ENCODE measurements at places on chromosomes 5 and 9.

DNA sequence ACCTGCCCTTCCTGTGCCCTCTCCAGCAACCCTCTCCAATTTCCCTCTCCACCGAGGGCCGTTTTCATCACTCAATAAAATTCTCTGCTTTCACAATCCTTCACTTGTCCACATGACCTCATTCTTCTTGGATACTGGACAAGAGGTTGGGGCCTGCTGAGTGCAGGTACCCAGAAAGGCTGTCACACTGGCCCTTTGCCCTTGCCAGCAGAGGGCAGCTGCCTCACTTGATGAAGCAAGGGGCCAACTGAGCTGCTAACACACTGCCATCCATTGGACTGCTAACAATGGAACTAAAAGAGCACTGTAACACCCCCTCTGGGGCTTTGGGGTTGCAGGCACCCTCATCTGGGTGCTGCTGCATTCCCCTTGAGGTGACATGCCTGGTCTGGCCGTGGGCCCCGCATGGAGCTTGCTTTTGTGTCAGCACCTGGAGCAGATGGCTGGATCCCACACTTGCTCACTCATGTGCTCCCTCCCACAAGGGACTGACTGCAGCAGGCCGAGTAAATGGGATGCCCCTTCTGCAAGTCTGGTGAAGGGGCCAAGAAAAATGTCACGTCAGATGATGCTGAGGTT is 308.1 kb upstream of the ADCY2 start:
- no peak for DNase-seq

DNA sequence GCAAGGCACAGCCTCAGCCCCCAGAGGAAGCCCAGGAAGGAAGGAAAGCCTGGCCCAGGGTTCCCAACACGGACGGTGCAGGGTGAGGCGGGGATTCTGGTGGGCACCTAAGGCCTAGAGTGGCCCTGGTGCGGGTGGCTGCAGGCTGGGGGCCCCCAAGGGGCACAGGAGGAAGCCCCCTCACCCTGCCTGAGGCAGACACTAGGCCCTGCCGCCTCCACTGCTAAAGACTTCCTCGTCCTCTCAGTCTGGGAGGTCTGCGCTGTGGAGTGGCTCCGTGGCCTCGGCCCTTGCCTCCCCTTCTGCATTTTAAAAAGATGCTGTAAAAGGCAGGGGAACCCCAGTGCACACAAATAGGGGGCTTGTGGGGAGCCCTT is 3.4 kb downstream of the SLC9A3 start:
- no peak for DNase-seq

DNA sequence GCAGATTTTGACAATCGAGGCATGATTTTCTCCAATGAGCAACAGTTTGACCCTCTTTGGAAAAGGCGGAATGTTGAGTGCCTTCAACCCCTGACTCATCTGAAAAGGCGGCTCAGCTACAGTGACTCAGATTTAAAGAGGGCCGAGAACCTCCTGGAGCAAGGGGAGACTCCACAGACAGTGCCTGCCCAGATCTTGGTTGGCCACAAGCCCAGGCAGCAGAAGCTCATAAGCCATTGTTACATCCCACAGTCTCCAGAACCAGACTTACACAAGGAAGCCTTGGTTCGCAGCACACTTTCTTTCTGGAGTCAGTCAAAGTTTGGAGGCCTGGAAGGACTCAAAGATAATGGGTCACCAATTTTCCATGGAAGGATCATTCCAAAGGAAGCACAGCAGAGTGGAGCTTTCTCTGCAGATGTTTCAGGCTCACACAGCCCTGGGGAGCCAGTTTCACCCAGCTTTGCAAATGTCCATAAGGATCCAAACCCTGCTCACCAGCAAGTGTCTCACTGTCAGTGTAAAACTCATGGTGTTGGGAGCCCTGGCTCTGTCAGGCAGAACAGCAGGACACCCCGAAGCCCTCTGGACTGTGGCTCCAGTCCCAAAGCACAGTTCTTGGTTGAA is 13.6 kb downstream of the PTPDC1 start:
- peak; percentile 94 for DNase-seq

- peak; percentile 20 for DNase-seq
Measured at GRCh38 chr5:1737790-1738405, 61.7 kb downstream of the MRPL36 start.

DNA sequence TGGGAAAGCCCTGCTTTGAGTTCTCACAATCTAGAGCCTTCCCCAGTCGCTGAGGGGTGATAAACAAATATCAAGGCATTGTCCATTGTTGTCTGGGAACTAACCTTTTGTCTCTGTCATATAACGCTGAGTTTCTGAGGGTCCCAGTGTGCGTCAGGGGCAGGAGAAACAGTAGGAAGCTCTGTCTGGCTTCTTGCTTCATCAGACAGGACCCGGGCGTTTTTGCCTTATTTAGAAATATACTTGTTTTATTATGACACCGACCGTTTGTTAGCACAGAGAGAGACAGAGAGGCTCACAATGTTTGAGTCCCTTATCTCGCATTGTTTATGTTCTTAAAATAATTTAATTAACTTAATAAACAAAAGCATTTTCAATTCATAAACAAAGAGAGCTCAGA is 204.9 kb upstream of the GAS1 start:
- no peak for DNase-seq

DNA sequence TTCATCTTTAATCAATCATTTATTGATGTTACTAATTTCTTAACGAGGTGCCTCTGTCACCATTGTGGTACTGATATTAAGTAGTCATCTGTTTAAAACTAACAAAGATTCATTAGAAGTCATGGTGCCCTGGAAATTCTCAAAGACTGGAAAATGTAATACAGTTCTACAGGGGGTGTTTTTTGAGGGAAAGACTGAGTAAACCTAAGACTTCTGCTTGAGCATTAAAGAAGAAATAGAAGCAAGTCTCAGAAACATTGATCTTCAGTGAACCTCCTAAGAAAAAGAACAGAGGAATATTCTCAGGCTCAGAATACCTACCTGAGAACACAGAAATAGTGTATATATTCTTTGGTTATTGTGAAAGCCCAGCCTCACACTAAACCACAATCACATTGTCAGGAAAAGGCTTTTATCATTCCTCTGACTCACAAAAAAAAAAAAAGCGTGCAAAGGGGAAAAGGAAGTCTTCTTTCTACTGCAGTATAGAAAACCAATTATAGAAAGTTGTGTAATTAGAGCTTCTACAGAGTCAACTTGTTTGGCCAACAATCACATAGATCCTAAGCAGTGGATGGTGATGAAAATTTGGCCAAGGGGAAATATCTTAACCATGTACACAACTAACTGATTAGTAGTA is 60.8 kb downstream of the HINT1 start:
- DNase-seq, result peak; percentile 16

GRCh38 chr5:184471-184870 is 6.8 kb upstream of the LRRC14B start:
- DNase-seq, result no peak

- DNase-seq, result no peak
Measured at GRCh38 chr9:8904771-8905515, 1105.4 kb upstream of the DMAC1 start.

- no peak for DNase-seq
Measured at GRCh38 chr5:93329756-93330155, 251.3 kb downstream of the NR2F1-AS1 start.

Data from fibroblast of skin of right biceps (primary cell).